CD4-positive, alpha-beta T cell treated with Interleukin-15 for 1 hour (primary cell): ENCODE measurements at places on chromosomes 1 and 21.

GRCh38 chr1:27940297-27940696, 5.5 kb downstream of the SMPDL3B start:
- peak; percentile 72 for DNase-seq

DNA sequence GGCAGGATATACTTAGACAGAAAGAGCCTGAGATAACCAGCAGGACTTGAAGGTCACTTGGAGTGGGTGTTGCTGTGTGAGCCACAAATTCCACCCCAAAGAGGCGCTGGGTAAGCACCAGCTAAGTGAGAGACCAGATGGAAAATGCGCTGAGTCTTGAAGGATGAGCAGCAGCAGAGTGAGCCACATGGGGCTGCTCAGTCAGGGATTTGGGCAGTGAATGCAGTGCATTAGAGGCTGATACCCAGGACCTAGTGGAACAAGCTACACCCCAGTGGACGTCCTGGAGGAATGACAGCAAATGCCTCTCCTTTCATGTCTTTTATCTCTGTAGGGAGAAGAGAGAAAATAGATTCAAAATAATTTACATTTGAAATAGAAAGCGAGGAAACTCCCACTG, 11.3 kb downstream of the GRIK1 start:
- DNase-seq: no peak

- no peak for DNase-seq
Measured at GRCh38 chr1:93822730-93823425, 56.1 kb downstream of the DNTTIP2 start.

GRCh38 chr21:16536643-16537434, 807.1 kb downstream of the USP25 start:
- DNase-seq: no peak

DNA sequence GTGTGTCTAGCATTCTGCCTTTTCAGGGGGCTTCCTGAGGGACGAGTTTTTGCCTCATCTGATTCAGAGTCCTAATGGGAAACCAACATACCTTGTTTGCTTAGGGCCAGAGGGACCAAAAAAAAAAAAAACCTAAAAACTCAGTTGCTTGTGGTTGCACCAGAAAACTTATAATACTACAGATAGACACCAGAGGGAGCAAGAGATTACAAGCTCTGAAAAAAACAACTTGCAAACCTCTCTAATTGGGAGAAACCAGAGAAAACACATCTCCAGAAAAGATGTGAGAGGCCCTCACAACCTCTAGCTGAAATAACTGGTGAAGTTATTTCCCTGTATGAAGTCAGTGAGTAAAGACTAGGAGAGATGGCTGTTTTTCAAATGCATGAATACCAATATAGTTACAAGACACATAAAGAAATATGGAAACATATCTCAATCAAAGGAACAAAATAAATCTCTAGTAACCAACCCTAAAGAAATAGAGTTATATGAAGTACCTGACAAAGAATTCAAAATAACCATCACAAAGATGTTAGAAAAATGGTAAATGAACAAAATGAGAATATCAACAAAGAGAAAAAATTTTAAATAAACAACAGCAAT, 233.7 kb upstream of the NFIA start:
- no peak for DNase-seq
